Suprapubic skin (tissue), 4 donors: ENCODE measurements at places on chromosomes 3 and 15. TPM values are rescaled to one million over a fixed set of nuclear protein-coding genes. Genes with fewer than 3 reads are reported as not detected.

- no peaks in the 10 kb centered on the region for H3K27me3 ChIP-seq
- no peak overlapping the region for H3K4me3 ChIP-seq
Observed at GRCh38 chr15:27183201-27183600, 212.2 kb downstream of the GABRG3 start.

- no peaks in the 10 kb centered on the region for H3K36me3 ChIP-seq
- DNase-seq = no peak
- no peak overlapping the region for H3K4me3 ChIP-seq
- H3K27ac ChIP-seq = no peak overlapping the region
- no peaks in the 10 kb centered on the region for H3K4me1 ChIP-seq
Observed at GRCh38 chr3:158912188-158912587, 110.3 kb downstream of the MFSD1 start.

- H3K36me3 ChIP-seq = peaks cover 35% of the 10 kb centered on the region
- no peaks in the 10 kb centered on the region for H3K4me1 ChIP-seq
- H3K27ac ChIP-seq = no peak overlapping the region
- no peak for DNase-seq
- H3K4me3 ChIP-seq = no peak overlapping the region
Observed at GRCh38 chr15:41031232-41032078, 78.2 kb downstream of the CHAC1 start.

The SLC7A14 gene
- not detected for total RNA-seq

The ARMC8 gene
- 33.3 TPM for total RNA-seq

The ANKRD63 gene
- not detected for total RNA-seq

The TICRR gene
- 0.93 TPM for total RNA-seq
